Left kidney (tissue), 8 donors: ENCODE measurements at places on chromosomes 4 and X.

GRCh38 chr4:139227729-139228404 lies 50.8 kb upstream of the ELF2 start:
- no peak for DNase-seq

DNA sequence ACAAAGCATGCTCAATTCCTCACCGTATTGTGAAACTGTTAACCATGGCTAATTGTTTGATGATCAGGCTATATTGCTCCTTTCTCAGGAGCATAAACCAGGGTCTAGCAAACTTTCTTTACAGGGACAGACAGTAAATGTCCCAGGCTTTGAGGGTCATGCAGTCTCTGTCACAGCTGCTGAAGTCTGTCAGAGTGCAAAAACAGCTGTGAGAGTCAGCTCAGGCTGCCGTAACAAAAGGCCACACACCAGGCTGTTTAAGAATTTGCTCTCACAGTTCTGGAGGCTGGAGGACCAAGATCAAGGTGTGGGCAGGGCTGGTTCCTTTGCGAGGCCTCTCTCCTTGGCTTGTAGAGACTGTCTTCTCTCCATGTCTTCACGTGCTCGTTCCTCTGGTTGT lies 75.6 kb downstream of the GPR143 start:
- no peak for DNase-seq

DNA sequence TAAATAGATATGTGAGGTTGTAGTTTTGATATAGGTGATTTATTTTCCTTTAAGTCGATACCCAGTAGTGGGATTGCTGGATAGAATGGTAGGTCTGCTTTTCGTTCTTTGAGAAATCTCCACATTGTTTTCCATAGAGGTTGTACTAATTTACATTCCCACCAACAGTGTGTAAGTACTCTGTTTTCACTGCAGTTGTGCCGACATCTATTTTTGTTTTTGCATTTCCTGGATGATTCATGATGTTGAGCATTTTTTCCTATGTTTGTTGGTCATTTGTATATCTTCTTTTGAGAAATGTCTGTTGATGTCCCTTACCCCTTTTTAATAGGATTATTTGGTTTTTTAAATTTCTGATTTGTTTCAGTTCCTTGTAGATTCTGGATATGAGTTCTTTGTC lies 120.7 kb downstream of the NAA11 start:
- no peak for DNase-seq

GRCh38 chr4:151569650-151570049 lies 160.7 kb downstream of the FHIP1A start:
- DNase-seq = no peak

DNA sequence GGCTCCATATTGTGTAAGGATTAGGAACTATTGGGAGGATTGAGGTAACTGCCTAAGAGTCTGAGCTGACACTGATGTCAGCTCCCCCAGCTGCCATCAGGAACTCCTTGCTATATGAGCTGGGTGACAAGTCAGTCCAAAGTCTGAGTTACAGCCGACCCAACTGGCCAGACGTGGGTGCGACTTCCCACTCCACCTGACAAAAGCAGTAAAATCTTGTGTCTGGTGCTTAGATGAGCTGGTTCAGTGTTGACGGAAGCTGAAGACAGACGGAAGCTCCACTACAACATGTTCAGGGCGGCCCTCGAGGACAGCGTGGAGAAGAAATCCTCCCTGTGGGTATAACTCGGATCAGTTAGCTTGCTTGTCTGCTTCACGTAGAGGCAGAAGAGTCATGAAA lies 22.8 kb upstream of the NAT8L start:
- no peak for DNase-seq

DNA sequence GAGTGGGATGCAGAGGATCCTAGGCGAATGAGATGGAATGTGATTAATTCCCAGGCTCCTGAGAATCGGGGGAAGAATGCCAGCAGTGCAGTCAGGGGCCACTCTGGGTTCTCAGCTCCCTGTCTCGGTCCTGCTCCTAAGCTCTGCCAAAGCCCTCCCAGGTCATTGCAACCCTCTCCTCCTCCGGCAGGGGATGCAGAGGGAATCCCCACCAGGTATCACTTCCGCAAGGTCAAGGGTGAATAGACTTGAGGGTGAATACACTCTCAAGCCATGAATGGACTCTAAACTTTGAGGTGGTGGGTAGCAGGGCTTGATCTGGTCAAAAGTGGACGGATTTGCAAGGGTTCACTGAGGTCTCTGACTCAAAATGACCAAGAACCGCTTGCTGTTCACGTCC lies 139.3 kb upstream of the MXRA5 start:
- no peak for DNase-seq

GRCh38 chr4:8115916-8116315 lies 42.7 kb downstream of the ABLIM2 start:
- no peak for DNase-seq
